ENCODE measurements at places on chromosomes 7 and 10.

GRCh38 chr7:137606061-137606674 lies 240.6 kb downstream of the DGKI start:
- peak; percentile 35 for DNase-seq

GRCh38 chr7:82390936-82391335 lies 52.6 kb downstream of the CACNA2D1 start:
- DNase-seq = no peak

DNA sequence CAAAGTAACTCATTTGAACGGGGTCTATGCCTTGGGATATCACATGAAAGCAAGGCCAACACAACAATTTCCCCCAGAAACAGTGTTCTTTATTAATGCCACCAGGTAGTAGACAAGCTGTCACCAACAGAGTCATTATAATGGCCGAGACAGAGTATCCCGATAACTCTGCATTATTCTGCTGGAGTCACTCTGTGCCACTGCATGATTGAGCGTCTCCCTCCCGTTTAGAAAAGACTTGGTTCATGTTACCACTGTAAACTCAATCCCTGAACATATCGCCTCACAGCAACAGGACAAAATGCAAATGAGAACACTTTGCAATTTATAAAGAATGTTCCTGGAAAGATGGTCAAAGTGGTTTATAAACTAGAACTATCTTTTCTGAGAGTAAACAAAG lies 932.5 kb downstream of the GATA3 start:
- DNase-seq = no peak

- DNase-seq = no peak
These were observed 146.3 kb upstream of the GPR26 start for GRCh38 chr10:123519861-123520260.

DNA sequence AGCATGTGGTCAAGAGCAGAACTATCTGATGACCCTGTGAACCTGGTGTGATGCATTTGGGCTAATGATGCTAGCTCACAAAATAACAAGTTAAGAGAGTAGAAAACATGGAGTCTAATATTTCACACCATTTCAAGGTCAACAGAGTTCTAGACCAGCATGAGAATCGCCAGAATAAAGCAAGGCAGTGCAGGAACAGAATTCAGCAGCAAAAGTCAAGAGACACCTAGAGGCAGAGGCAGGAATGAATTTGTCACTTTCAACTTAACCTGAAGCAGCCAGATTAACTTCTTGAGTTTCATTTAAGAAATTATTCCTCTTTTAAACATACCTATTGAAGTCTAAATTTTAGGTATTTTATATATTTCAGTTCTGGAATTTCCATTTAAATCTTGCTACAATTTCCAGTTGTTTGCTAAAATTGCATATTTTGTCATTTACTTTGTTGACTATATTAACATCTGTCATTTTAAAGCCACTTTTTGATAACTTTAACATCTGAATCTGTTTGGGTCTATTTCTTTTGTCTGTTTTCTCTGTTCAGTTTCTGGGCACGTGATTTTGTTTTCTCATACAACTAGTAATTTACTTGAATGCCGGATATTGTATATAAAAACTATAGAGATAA lies 44.2 kb upstream of the PRSS58 start:
- no peak for DNase-seq

GRCh38 chr10:105068497-105068896 lies 427.4 kb downstream of the SORCS3 start:
- no peak for DNase-seq

- DNase-seq = no peak
These were observed 497.2 kb downstream of the PLXNA4 start for GRCh38 chr7:132078891-132079735.

GRCh38 chr10:36345175-36345533 lies 703.1 kb upstream of the FZD8 start:
- DNase-seq = no peak

DNA sequence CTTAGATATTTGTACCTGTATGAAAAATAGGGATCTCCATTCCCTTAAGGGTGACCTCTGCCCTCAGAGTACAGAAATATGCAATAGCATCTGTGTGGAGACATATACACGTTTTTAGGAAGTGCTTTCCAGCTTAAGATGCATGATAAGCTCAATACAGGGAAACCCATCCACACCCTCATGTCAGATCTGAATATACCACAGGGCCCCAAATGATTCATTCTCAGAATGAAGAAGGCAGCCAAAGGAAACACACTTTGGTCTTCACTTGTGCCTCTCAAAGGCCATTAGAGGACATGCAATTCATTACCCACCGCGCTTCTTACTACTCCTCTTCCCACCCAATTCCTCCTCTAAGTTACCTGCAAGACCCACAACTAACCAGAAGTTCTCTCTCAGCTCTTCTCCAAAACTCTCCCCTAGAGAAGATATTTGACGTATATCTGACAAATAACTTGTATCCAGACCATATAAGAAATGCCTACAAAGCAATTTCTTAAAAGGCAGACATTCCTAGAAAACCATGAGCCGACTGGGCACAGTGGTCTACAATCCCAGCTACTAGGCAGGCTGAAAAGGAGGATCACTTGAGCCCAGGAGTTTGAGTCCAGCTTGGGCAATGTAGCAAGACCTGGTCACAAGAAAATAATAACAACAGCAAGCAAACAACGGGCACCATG lies 103.0 kb downstream of the OAT start:
- no peak for DNase-seq

DNA sequence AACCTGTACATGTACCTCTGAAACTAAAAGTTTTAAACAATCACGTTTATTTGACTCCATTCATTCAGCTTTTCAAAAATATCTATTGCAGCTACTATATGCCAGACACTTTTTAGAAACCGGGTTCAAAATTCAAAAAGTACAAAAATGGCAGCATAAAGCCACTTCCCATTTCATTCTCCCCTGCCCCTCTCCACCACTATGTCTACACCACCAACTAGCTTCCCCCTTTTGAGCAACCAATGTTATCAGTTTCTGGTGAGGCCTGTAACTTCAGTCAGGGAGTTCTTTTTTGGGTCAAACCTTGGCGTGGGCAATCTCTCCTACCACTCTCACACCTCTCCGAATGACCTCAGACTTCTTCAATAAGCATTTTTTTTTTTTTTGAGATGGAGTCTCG lies 11.5 kb upstream of the HHEX start:
- no peak for DNase-seq

DNA sequence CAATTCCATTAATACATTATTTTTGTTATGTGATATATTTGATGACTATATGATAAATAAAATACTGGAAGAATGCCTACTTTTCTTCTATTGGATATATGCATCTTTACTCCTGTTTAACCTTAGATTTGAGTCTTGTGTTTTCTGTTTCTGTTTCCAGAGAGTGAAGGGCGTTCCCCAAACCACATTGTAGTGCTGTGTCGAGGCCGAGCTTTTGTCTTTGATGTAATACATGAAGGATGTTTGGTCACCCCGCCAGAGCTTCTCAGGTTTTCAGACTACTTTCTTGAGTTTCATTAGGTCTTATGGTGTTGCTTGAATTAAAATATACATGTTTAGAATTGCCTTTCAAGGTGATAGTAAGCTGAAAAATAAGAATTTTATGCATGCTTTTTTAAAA lies 23.8 kb downstream of the CROT start:
- DNase-seq = no peak

DNA sequence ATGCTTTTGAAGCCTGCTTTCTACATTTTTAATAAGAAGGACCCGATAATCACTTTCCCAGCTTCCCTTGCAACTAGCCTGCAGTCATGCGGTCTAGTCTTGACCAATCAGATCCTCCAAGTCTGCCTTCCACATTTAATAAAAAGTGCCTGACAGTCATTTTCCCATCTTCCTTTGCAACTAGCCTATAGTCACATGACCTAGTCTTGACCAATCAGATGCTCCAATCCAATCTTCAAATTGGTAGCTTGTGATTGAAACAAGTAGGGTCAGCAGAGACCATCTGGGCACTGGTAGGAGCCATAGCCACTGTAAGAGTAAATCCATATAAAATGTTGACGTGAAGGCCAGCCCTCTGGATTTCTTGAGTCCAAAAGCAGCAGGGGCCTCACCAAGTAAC lies 80.0 kb downstream of the NPTX2 start:
- no peak for DNase-seq

GRCh38 chr10:78557433-78557925 lies 511.3 kb upstream of the ZMIZ1 start:
- no peak for DNase-seq

DNA sequence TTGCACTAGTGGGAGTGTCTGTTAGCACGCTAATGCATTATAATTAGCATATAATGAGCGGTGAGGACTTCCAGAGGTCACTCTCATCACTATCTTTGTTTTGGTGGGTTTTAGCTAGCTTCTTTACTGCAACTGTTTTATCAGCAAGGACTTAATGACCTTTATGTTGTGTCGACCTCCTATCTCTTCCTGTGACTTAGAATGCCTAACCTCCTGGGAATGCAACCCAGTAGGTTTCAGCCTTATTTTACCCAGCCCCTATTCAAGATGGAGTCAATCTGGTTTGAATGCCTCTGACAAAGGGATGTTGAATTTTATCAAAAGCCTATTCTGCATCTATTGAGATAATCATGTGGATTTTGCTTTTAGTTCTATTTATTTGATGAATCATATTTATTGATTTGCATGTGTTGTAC lies 22.5 kb upstream of the ZNF518A start:
- DNase-seq = no peak

GRCh38 chr7:25034136-25034535 lies 54.2 kb upstream of the OSBPL3 start:
- DNase-seq = no peak

DNA sequence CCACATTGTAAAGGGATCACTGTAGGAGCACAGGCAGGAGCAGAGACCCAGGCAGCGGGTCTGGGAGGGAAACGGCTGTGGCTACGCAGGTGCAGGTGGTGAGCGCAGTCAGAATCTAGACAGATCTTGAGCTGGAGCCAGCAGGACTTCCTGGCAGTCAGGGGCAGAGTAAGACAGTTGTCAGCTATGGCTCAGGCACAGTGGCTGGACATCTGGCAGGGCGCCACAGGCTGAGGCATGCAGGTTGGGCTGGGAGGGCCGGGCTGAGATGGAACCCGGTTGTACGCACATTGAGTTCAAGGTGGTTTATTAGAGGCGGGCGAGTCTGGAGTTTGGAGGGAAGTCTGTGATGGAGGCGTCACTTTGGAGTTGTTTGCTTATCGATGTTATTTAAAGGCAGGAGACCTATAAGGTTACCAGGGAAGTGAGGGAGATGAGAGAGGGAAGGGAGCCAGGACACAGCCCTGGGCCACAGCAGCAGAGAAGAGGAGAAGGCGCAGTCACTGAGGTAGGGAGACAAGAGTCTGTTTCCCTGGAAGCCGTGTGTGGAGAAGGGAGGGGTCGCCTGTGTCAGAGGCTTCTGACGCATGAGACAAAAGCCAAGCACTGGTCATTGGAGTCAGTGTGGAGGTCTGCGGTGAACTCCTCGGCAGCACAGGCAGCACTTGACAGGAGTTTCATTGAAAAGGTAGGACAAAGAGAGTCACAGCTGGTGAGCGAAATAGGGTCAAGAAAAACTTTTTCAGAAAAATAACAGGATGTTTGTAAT lies 73.8 kb downstream of the LANCL2 start:
- DNase-seq = no peak

DNA sequence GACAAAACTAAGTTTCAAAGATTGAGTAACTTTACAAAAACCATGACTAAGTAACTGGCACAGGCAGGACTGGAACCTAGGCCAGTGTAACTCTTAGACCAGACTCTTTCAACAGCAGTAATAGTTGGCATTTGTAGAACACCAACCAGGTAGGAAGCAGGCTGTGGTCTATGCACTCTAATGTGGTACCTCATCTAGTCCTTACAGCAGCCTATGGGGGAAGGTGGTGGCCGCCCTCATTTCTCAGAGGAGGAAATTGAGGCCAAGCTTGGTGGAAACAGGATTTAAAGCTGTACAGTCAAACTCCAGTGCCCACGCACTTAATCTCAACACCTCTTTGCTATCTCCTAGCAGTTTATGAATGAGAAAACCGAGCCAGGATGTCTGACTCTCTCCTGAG lies 165.4 kb upstream of the LRGUK start:
- no peak for DNase-seq

DNA sequence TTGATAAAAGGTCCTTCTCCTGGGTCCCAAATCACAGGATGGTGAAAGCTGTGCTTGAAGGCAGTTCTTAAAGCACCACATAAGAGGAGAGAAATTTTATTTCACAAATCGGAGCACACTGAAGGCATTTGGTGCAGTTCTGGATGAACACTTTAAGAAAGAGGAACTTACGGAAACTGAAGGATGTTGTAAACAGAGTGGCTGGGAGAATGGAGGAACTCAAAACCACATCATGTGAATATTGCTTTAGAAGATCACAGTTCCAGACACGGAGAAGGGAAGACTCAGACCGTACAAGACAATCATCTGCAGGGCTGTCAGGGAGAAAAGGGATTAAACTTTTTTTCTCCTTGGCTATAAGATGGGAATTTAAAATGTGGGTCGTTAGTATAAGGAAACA lies 9.0 kb upstream of the GPR141 start:
- no peak for DNase-seq

GRCh38 chr7:13042605-13043236 lies 355.3 kb downstream of the ARL4A start:
- no peak for DNase-seq

Data from hippocampal formation (tissue), 2 donors.